Activated naive CD4-positive, alpha-beta T cell treated with anti-CD3 and anti-CD28 coated beads, Interleukin-2, amount 50 U/mL, for 16 hours (primary cell): ENCODE measurements at places on chromosomes 11 and 22.
A peak's percentile ranks its signal among the peaks of the same experiment; 100 is the strongest.

DNA sequence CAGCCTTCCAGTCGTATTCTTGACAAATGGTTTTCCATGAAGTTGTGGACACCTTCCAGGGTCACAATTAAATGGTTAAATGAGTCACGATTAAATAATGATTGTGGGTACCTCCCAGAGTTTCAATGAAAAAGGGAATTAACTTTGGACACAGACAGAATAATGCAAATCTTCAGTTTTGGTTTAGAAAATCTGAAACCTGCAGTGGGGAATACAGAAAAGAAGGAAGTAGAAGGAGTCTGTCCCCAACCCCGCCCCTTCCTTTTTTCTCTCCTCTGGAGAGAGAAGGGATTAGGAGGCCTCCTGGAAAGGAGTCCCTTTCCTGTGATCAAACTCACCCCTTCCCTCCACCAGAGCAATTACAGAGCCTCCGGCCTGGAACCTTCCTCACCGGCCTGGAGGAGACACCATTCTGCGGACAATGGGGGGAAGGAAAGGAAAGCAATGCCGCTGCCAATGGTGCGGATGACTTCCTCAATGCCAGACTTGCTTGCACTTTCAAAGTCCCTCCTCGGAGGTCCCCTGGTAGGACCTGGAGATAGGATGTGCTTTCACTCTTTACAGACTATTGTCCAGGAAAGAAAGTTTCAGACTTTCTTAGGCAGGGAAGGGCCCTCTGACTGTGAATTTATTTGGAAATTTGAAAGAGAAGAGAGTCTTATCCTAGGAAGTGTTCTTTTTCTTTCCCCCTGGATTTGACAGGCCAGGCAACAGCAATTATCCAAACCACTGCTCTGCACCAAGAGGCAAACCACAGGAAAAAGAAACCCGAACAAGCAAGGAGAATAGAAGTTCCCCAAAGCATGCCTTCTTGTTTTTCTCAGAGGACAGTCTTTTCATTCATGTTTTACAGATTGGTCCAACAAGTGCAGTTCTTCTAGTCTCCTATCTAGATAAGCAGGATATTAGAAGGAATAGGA is 86.8 kb downstream of the PTPRJ start:
- DNase-seq = no peak

DNA sequence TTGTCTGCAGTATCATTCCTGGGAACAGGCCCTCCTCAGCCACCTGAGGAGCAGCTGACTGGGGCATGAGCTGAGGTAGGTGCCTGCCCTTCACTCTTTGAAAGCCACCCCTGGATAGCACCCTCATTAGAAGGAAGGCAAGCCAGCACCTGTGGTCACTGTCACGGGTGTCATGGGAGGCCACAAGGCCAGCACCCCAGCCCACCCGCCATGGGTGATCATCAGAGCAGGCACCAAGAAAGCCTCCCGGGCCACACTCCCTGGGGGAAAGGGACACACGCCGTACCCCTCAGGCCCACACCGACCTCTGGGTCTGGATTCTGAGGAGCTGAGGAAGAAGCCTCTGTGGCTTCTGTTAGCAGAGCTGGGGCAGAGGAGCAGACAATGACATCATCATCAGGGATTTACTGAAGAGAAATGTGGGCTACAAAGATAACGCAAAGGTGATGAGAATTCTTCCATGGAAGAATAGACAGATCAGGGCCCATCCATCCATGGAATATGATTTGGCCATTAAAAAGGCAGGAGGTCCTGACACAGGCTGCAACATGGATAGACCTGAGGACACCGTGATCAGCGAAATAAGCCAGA is 16.7 kb upstream of the NAP1L4 start:
- DNase-seq = no peak

GRCh38 chr11:72038491-72038890 is 39.8 kb downstream of the IL18BP start:
- DNase-seq = no peak

DNA sequence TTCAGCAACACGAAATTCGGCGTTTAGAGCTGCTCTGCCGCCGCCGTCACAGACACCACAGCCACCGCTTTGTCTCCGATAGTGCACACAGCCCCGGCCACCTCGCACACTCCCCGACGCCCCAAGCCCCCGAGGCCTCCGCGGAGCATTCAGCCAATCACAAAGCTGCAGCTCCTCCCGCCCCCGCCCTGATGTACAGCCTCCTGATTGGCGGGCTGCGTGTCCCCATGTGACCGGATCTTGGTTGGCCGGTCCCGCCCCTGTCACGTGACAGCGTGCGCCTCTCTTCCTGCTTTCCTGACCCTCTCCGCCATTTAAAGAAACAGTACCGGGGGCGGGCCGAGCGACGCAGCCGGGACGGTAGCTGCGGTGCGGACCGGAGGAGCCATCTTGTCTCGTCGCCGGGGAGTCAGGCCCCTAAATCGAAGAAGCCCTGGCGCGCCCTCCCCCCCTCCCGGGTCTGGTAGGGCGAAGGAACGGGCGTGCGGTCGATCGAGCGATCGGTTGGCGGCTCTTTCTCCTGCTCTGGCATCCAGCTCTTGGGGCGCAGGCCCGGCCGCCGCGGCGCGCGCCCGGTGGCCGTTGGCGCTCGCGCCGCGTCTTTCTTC is at the start of gene TUG1:
TUG1 (plus strand) TSS at position 342 of the 608 bp plus-strand sequence.
- DNase-seq = peak; percentile 98

DNA sequence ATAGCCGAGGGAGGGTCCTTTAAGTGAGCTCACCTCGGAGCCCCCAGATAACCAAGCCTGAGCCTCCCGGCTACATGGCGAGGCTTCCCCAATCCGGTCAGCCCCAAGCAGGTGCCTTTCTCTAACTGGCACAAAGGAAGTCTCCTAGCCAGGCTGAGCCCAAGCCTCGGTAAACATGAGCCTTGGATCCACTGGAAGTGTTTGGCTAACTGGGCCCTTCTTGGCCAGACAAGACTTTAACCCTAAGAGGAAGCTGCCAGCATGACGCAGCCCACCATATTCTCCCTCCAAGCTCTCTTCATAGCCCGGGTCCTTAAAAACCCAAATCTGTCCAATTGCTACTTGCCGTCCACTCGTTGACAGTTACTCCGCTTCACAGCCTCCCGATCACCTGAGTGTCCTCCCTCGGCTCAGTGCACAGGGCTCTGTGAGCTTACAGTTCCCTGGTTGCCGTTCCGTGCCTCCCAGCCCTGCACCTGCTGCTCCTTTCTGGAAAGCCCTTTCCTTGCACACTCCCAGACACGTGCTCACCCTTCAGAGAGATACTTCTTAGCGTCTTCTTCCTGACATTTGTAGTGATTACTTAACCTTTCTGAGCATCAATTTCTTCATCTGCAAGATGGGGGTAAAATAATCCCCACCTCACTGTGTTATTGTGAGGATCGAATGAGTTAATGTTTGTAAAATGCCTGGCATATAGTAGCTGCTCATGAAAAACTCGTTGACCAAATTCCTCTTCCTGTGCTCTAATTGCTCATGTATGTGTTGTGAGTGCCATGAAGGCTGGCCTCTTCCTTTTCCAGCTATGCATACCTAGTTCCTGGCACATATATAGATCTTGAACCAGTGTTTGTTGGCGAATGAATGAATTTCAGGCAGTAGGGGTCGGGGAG is 25.6 kb downstream of the TXN2 start:
- DNase-seq = no peak

DNA sequence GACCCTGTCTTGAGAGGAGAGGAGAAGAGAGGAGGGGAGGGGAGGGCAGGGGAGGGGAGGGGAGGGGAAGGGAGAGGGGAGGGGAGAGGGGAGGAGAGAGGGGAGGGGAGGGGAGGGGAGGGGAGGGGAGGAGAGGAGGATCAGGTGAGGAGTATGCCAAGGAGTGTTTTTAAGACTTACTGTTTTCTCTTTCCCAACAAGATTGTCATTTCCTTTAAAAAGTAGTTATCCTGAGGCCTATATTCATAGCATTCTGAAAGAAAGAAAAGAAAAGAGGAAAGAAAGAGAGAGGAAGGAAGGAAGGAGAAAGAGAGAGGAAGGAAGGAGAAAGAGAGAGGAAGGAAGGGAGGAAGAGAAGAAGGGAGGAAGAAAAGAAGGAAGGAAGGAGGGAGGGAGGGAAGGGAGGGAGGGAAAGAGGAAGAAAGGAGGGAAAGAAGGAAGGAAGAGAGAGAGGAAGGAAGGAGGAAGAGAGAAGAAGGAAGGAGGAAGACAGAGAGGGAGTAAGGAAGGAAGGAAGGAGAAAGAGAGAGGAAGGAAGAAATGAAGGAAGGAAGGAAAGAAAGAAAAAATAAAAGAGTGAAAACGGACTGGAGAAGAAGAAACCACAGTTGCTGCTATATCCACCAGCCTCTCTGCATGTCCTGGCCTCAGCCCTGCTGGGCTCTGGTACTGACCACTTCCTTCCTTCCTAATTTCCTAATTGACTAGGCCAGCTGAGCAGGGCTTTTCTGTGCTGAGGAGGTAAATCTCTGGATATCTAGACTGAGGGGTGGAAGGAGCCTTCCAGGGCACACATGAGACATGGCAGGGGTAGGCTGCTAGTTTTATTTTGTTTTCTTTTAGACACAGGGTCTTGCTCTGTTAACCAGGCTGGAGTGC is 1.1 kb upstream of the SAA1 start:
- DNase-seq = no peak
